Stimulated activated CD4-positive, alpha-beta T cell treated with anti-CD3 and anti-CD28 coated beads, Interleukin-1b, Interleukin-23, amount 100 ng/mL, for 1 hour (primary cell): ENCODE measurements at places on chromosomes 3 and 15.

GRCh38 chr3:197748597-197749314 lies 927 bp upstream of the FYTTD1 start:
- no peak for DNase-seq

GRCh38 chr3:3589715-3590130 lies 209.5 kb upstream of the LRRN1 start:
- DNase-seq = no peak

GRCh38 chr3:134903837-134904236 lies 108.8 kb downstream of the EPHB1 start:
- no peak for DNase-seq

DNA sequence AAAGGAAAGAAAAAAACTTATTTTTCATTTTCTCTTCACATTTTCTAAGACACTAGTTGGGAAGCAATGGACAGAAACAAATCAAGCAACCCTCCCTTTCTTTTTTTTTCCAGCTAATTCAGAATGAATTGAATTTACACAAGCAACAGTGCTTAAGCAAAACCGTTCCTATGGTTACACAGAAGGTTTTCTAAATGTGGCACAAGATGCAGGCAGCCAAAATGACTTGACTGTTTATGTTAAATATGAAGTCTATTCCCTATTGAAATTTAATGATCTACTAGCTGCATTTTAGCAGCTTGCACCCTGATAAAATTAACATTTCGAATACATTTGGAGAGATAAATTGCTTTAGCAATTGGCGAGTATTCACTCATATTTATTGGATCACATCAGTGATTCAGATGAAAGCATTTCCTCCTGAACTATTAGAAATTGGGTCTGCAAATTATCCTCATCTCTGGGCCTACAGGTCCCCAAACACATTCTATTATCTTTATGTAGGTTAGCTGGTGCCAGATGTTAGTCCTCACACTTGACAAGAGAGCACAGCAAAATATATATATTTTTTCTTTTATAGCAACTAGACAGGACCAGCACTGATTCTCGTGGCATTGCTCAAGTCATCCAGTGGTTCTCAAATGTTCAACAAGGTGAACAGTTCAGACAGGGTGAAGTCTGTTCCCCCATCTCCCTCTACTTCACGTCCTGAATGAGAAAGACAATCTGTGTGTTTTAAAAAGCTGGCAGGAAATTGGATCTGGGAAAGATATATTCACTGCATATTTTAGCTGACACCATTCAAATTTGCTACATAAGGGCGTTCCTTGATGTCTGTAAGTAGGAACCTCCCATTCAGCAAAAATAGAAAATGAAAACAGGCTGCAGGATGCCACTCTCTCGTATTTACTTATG lies 463.6 kb upstream of the KCNMB2 start:
- DNase-seq = no peak

- no peak for DNase-seq
These were observed at the start of gene KIF7 for GRCh38 chr15:89654847-89655805. KIF7 (minus strand) TSS chr15:89655467; CDS start chr15:89652930, 2,537 bp downstream.

DNA sequence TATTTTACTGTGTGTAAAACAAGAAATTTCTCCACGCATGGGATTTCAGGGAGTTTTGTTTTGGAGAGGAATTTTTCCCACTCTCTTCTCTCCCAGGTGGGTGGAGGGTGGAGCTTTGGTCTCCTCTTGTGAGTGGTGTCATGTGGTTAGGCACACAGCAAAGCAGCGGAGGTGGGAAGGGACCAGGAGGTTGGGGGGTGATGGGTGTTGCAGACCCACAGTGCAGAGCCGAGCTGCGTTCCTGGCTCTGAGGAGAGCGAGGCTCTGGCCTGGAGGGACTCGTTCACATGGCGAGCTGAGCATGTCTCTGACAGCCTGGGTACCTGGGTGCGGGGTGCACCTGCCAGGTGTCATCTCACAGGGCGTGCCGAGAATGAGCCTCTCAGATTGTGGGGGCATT lies 87.8 kb downstream of the RYR3 start:
- no peak for DNase-seq

DNA sequence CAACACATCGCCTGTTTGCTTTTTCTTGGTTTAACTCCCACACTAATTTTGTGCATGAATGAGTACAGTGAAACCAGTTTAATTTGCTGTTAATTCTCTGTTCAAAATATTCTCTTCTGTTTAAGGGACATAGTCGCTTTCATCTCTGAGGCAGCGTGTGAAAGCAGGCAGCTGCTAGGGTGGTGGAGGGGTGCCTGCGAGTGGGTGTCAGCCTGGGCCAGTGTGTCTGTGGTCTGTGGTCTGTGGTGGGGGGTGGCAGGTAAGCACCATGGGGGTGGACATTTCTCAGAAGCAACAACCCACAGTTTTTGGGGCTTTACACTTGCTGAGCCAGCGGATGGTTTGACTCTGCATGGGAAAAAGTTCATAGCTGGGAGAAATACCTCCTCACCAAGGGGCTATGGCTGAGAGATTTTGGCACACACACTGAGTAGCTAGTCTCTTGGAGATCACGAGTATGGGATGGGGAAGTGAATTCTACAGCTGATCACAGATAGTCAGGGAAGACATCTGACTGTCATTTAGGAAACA lies 109.2 kb downstream of the EPHB1 start:
- no peak for DNase-seq

DNA sequence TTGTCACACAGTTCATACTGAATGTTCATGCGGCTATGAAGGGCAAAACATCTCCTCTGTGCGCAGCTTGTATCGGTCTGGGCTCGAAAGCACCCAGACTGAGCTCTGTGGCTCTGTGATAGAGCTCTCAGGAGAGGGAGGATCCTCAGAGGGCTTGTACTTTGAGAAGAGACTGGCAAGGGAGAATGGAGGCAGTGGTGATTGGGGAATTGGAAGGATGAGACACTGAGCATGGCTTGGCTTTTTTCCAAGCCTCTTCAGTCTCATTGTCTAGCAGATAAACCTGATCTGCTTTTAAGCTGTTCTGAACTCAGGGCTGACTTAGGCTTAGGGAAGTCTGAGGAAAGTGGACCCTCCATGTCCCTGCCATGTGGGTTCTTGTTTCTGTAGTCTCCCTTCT lies 43.0 kb downstream of the RAD54L2 start:
- no peak for DNase-seq

DNA sequence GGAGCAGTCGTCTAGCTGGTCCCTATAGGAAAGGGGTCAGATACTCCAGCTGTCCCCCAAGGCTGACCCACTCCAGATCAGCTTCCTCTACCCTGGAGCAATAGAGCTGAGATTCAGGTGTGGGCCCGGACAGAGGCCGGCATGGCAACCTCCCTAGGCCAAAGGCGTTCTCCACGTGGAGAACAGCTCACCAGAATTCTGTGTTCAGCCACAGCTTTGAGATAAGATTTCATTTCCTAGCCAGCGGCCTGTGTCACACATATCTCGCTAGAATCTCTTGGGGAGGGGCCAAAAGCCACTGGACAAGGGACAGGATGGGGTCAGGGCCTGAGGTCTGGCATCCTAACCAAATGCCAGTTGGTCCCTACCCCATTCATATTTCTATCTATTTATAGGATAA lies 20.1 kb downstream of the SRGAP3 start:
- no peak for DNase-seq

DNA sequence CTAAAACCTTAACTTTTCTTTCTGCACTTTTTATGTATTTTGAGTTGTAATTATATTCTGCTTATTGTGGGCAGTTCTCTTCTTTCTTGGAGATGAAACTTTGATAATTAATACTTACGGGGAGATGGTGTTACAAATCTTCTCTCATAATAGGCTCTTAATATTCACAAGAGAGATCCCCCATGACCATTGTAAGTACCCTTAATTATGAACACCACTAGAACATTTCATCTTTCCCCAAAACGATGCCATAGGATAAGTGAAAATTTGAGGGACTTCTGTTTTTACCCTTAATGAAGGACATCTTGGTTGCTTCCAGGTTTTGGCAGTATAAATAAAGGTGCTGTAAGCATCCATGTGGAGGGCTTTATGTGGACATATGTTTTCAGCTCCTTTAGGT lies 60.7 kb downstream of the PIAS1 start:
- DNase-seq = no peak

DNA sequence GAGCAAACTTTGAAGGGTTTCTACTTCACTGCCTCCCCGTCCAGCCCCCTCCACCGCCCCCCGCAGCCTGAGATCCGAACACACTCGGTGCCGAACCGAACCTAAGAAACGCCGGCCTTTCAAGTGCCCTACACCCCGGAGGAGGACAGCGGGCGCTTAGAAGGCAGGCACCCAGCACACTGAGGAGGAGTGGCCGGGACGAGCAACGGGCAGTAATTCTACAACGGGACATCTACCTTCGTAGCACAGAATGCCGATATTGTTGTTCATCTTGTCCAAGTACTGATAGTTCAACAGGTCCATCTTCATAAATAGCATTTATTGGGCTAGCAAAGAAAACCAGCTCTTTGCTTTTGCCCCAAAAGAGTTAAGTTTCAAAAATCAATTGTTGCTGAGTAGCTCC lies 513 bp downstream of the VGLL4 start:
- no peak for DNase-seq

DNA sequence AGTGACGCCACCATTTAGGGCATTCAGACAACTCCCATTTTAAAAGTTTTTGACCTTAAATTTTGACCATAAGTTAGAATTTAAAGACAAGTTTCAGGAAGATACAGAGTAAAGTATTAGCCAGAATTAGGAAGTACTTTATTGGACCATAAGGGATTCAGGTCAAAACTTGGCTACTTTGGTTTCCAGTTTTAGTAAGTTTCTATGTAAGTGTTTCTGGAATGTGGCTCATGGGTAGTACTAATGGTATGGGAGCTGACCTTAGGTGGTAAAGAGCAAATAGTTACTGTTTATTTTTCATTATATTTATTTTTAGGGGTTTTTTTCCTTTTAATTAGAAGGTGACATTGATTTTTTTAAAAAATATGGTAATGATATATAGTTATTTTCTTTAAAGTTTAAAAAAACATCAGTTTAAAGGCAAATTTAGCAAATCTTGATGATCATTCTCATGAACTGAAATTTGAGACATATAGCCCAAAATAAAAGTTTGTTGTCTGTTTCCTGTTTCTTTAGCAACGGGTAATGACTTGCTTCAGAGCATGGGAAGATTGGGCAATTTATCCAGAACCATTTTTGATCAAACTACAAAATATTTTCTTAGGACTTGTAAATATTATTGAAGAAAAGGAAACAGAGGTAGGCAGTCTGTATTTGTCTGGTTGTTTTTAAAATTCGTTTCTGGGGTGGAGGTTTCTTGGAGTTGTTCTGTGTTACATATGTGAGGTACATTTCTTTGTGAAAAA lies 34.3 kb downstream of the U2SURP start:
- DNase-seq = no peak

DNA sequence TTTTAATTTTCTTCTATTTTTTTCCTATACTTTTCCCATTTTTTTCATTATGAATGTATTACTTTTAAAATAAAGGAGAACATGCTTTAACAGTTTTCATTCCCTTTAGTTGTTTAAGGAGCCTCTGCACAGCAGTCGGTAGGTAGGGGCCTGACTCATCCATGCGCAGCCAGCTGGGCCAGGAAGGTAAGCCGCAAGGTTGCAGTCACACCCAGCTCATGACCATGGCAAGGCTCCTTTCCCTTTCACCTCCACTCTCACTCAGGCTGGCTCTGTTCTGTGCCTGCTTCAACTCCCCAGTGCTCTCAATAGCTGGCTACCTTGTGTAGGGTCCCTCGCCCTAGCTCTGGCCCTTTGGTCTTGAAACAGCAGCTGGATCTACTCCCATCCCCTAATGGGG lies 17.4 kb upstream of the ANKRD34C start:
- DNase-seq = no peak

GRCh38 chr3:49607105-49607591 lies 52.9 kb downstream of the BSN start:
- DNase-seq = no peak

- no peak for DNase-seq
These were observed at the start of gene PODXL2 for GRCh38 chr3:127628788-127629466. PODXL2 (plus strand) TSS chr3:127629185; CDS start chr3:127629220, 35 bp downstream.

DNA sequence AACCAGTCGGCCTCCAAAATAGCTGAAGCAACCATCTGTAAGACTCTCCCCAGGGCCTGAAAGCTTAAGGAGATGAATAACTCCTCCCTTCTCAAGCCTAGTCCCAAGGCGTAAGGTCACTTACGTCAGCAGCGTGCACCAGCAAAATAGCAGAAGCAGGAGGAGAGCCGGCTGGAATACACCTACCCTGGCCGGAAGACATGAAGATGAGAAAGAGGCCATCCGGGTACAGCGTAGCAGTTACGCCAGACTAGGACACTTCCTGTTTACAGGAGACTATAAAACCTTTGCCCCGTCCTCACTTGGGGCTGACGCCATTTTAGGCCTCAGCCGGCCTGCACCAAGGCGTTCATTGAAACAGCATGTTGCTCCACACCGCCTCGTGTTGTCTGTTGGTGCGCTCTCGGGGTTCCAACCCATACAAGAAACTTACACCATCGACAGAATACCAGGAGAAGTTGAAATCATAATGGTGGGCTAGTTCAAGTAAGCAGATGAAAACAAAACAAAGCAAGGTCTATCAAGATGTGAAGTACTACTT lies 2.5 kb downstream of the CFAP92 start:
- no peak for DNase-seq

- DNase-seq = no peak
These were observed 458.1 kb upstream of the RASGRP1 start for GRCh38 chr15:39022532-39023305.

- no peak for DNase-seq
These were observed 27.8 kb downstream of the CHP1 start for GRCh38 chr15:41258750-41259471.

- DNase-seq = no peak
These were observed 19.7 kb upstream of the TM4SF19 start for GRCh38 chr3:196357905-196358304.

DNA sequence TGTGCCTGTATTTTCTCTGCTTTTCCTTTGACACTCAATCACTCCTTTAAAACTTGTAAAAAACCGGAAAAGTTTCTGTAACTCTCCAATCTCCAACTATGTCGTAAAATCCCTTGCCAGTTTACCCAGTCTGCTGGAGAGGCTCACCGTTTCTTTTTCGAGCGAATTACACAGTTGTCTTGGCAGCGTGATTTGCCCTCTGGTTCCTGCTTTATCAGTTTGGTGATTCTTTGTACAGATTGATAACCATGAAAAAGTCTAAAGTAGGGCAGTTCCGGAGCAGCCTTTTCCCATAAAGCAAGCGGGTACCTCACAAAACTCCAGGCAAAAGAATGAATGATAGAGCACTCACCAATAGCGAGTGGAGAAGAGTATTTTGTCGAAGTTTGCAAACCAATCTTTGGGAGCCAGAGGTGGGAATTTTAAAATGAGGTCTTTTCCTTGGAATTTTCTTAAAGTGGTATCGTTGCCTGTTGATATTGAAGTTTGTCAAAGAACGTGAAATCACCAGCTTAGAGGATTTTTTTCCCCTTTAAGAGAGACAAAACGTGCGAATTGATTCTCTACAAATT lies at the start of gene TTC23:
Gene TTC23, minus strand, starts transcription at position 312 of the 572 bp plus-strand sequence. CDS start 20,869 bp downstream, outside the sequence.
- no peak for DNase-seq

DNA sequence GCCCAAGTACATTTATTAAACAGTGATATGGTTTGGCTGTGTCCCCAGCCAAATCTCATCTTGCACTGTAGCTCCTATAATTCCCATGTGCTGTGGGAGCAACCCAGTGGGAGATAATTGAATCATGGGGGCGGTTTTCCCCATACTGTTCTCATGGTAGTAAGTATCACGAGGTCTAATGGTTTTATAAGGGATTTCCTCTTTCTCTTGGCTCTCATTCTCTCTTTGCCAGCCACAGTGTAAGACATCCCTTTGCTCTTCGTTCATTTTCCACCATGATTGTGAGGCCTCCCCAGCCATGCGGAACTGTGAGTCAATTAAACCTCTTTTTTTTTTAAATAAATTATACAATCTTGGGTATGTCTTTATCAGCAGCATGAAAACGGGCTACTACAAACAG lies 228.0 kb upstream of the TP63 start:
- no peak for DNase-seq
